Muscle of leg (tissue), 16 donors: ENCODE measurements at places on chromosomes 6 and 20. TPM values are rescaled to one million over a fixed set of nuclear protein-coding genes. Genes with fewer than 3 reads are reported as not detected.

BPIFB1 gene
- total RNA-seq: not detected

ANKRD66 gene
- 0.66 TPM for total RNA-seq

DHX16 gene
- 18.6 TPM for total RNA-seq

LRRN4 gene
- total RNA-seq: under 0.01 TPM

C6orf52 gene
- total RNA-seq: 2.7 TPM

FAXC gene
- total RNA-seq: 1.2 TPM

PHACTR1 gene
- 4.3 TPM for total RNA-seq

GPSM3 gene
- total RNA-seq: 4.3 TPM

AGPAT4 gene
- total RNA-seq: 7.0 TPM

SLC22A16 gene
- total RNA-seq: 0.22 TPM

TUBB1 gene
- total RNA-seq: 0.35 TPM

KCNS1 gene
- total RNA-seq: 0.04 TPM

HLA-B gene
- total RNA-seq: 139 TPM

HLA-DOB gene
- 0.09 TPM for total RNA-seq

RAET1E gene
- total RNA-seq: 0.89 TPM

PSMB9 gene
- 4.3 TPM for total RNA-seq

RAB44 gene
- 0.04 TPM for total RNA-seq

OSTM1 gene
- 16.5 TPM for total RNA-seq

TMEM200A gene
- total RNA-seq: 9.2 TPM

C20orf202 gene
- 0.35 TPM for total RNA-seq

CDK19 gene
- total RNA-seq: 10.6 TPM

CALHM5 gene
- total RNA-seq: 3.7 TPM
